ENCODE measurements at places on chromosomes 4 and X. TPM values are rescaled to one million over a fixed set of nuclear protein-coding genes. Genes with fewer than 3 reads are reported as not detected.

VSIG1 gene
- total RNA-seq = not detected

GPC4 gene
- total RNA-seq = 1.4 TPM

MAP7D3 gene
- 23.3 TPM for total RNA-seq

SSX1 gene
- 0.13 TPM for total RNA-seq

DNA sequence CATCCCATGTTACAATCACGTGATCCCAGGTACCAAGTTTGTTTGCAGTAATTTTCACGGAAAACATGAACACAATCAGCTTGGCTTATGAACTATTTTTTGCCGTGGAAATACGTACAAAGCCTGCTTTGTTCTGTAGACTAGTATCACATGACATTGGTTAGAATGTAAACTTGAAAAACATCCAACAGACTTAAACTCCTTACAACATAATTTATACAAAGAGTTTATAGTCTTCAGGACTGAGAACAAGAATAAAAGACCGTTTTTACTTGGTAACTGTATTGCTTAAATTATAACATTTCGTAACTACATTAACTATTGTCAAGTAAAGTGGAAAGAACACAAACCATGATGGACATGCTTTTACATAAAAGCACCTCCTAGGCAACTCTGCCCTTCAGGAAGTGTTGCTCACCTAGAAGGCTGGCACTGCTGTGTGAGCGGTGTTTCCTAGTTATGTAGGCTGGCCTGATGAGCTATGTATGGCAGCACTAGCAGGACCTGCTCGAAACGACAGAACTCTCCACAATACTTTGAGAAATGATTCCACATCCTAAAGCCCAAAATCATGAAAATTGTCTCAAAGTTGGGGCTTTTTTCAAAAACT, 41.8 kb upstream of the WDR1 start:
- H3K4me3 ChIP-seq = no peak overlapping the region
- H3K27me3 ChIP-seq = no peaks in the 10 kb centered on the region

GRCh38 chr4:182973511-182973911, 56.3 kb upstream of the DCTD start:
- no peaks in the 10 kb centered on the region for H3K27me3 ChIP-seq
- H3K27ac ChIP-seq = no peak overlapping the region
- H3K4me1 ChIP-seq = peaks cover 12% of the 10 kb centered on the region
- DNase-seq = no peak

- no peak overlapping the region for H3K27ac ChIP-seq
- H3K4me1 ChIP-seq = no peaks in the 10 kb centered on the region
- H3K27me3 ChIP-seq = no peaks in the 10 kb centered on the region
- no peak overlapping the region for H3K4me3 ChIP-seq
Measured at GRCh38 chrX:40471965-40472648, 108.7 kb upstream of the ATP6AP2 start.

GRCh38 chr4:118224243-118224829, 128.5 kb downstream of the PRSS12 start:
- no peaks in the 10 kb centered on the region for H3K27me3 ChIP-seq
- H3K36me3 ChIP-seq = no peaks in the 10 kb centered on the region
- no peak overlapping the region for H3K27ac ChIP-seq
- no peak overlapping the region for H3K4me3 ChIP-seq
- peak; percentile 28 for DNase-seq

DNA sequence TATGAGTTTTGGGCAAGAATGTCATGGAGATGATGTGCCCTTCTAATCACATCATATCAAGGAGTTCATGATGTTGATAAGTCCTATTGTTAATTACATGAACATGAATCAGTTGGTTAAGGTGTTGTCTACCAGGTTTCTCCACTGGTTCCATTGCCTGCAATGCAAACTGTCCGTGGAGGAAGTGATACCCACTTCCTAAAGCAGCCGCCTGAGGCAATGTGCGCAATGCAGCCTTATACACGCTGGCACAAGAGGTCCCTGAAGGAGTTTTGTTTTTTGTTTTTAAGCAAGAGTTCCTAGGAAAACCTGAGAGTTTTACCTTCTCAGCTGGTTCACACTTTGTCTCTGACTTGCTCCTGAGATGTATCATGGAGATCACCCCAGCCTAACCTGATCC, 5.9 kb upstream of the GPKOW start:
- no peak for DNase-seq
- no peak overlapping the region for H3K4me3 ChIP-seq
- no peaks in the 10 kb centered on the region for H3K27me3 ChIP-seq
- H3K36me3 ChIP-seq = no peaks in the 10 kb centered on the region

DNA sequence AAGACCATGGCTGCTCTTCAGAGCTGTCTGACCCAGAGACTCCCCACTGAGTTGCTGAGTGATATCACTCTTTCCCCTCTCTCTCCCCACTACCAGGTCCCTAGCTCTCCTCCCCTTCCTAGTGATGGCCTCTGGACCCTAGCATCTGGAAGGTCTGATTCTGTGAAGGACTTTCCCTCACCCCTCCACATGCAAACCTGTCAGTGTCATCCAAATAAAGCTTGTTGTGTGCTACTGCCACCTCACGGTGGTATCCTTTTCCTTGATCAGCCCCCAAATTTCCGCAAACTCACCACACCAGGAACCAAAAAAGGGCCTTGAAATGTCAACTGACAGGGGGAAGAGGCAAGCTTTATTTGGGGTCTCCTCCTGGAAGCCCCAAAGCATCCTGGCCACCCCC, 500.2 kb downstream of the IDS start:
- no peaks in the 10 kb centered on the region for H3K4me1 ChIP-seq
- no peak overlapping the region for H3K27ac ChIP-seq
- no peaks in the 10 kb centered on the region for H3K36me3 ChIP-seq
- no peak overlapping the region for H3K4me3 ChIP-seq
- H3K27me3 ChIP-seq = no peaks in the 10 kb centered on the region

DNA sequence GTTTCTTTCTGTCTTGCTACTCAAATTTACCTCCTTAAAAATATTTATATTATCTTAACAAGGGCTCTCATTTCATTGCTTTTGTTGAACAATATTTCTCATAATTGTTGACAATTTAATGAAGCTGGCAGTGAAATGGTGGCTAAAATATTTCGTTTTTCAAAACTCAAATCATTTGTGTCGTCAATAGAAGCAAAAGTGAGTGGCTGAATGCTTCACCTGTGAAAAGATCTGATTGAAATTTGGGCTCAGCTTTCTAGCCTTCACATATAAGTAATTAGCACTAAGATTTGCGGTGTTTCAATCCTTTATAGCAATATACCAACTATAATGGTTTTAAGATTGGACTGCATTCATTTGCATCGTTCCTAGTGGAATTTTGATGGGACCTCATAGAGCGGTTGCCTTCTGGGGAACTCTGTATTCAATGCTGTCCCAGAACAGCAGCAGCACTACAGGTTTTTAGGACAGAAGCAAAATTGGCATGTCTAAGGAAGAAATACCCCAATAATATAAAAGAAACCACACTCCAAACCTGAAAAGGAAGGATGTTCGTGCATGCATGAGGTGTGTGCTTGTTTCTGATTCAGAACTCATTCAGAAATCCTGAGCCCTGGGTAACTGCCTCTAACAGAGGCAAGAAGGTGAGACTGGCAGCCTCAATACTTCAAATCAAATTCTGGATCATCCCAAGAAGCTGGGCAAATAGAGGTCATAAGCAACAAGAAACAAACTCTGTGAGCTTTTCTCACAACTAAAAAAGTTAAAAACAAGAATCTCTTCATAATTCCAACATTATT, 2.5 kb downstream of the CXCL1 start:
- peak overlapping the region; percentile 30 for H3K4me3 ChIP-seq
- no peak overlapping the region for H3K27ac ChIP-seq
- peaks cover 5% of the 10 kb centered on the region for H3K4me1 ChIP-seq
- H3K36me3 ChIP-seq = no peaks in the 10 kb centered on the region

DNA sequence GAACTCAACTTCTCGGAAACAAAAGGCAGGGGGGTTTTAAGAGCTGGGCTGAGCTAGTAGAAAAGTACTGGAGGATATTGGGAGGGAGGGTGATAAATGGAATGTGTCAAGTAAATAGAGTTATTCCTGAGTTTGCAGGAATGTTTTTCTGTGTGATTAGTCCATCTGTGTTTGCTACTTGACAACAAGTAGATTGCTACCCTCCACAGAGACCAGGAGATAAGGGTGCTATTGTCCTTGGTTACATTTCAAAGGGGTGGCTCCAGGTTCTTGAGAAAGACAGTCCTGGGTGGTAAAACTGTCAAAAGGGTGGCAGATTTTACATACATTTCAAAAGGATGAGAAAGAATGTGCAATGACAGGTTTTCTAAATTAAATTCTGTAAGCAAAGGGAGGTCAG, 181.2 kb upstream of the PPP3CA start:
- H3K36me3 ChIP-seq = no peaks in the 10 kb centered on the region
- no peak overlapping the region for H3K27ac ChIP-seq
- H3K27me3 ChIP-seq = no peaks in the 10 kb centered on the region
- DNase-seq = no peak
- H3K4me1 ChIP-seq = no peaks in the 10 kb centered on the region

DNA sequence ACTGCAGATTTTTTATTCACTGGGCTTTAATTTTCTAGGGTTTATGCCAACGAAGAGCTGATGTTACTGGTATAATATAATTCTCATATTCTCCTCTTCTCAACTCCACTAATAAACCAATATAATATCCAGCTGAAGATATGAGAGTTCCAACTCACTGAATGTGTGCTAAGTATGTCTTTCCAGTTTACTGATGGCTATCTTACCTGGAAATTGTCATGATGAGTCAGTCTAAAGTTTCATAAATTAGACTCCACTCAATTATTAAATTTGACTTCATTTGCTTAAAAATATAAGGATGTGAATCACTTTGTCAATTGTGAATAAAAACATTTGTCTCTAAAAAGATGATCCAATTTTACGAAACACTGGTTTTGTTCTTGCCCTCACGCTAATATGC, 28.4 kb downstream of the STBD1 start:
- no peak overlapping the region for H3K4me3 ChIP-seq
- no peak overlapping the region for H3K27ac ChIP-seq
- no peaks in the 10 kb centered on the region for H3K4me1 ChIP-seq
- H3K36me3 ChIP-seq = no peaks in the 10 kb centered on the region
- H3K27me3 ChIP-seq = no peaks in the 10 kb centered on the region
